ENCODE measurements at places on chromosomes 4 and X.

DNA sequence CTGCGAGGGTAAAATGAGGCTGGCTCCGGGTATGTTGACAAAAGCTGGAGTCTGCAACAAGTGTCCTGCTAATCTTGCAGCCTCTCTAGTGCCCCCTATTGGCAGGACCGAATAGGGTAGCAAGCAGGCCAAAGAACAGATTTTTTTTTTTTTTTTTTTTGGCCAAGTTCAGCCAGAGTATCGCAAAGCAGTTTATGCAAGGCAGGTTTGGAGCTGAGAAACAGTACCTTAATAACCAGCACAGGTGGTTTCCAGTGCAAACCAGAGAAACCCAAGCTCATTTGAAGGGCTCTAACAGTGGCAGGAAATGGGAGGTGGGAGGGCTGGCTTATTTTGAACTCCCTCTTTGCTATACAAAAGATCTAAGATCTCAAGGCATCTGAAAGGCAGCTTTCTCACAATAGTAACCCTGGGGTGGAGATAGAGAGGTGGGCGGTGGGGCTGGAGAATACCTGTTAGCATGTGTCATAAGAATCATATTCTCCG is 38.2 kb upstream of the OCIAD2 start:
- peak; percentile 2 for DNase-seq

- no peak for DNase-seq
Measured at GRCh38 chr4:56723659-56724230, 42.6 kb upstream of the HOPX start.

GRCh38 chrX:139327355-139327754 is 203.2 kb upstream of the F9 start:
- no peak for DNase-seq

- DNase-seq = no peak
Measured at GRCh38 chr4:141578451-141578850, 57.9 kb upstream of the IL15 start.

- no peak for DNase-seq
Measured at GRCh38 chr4:152545088-152545487, 9.2 kb upstream of the FBXW7 start.

DNA sequence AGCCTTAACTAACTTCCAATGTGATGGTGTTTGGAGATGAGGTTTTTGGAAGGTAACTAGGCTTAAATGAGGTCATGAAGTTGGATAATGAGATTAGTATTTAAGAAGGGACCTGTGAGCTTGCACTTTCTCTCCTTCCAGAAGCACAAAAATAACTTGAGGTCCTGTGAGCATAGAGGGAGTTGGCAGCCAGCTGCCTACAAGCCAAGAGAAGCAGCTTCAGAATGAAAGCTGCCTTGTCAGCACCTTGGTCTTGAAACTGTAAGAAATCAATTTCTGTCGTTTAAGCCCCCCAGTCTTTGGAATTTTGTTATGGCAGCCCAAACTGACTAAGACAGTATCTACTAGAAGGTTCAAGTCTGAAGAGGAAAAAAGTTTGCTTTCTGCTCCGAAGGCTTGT is 280.2 kb upstream of the GALNTL6 start:
- DNase-seq = no peak

- no peak for DNase-seq
Measured at GRCh38 chr4:20532871-20533870, 167.1 kb upstream of the PACRGL start.

GRCh38 chr4:54061067-54061466 is 3.3 kb downstream of the CHIC2 start:
- no peak for DNase-seq

Measured in stimulated activated CD4-positive, alpha-beta T cell treated with anti-CD3 and anti-CD28 coated beads, Interleukin-1b, Interleukin-23, amount 100 ng/mL, for 1 hour (primary cell).